ENCODE measurements at places on chromosomes 16 and 17.

GRCh38 chr16:1899641-1900451, 18.4 kb downstream of the HS3ST6 start:
- peak; percentile 49 for DNase-seq

- no peak for DNase-seq
Measured at GRCh38 chr17:71825687-71826086, 295.1 kb upstream of the SOX9 start.

GRCh38 chr17:40559564-40559916, 5.7 kb downstream of the CCR7 start:
- DNase-seq = no peak

DNA sequence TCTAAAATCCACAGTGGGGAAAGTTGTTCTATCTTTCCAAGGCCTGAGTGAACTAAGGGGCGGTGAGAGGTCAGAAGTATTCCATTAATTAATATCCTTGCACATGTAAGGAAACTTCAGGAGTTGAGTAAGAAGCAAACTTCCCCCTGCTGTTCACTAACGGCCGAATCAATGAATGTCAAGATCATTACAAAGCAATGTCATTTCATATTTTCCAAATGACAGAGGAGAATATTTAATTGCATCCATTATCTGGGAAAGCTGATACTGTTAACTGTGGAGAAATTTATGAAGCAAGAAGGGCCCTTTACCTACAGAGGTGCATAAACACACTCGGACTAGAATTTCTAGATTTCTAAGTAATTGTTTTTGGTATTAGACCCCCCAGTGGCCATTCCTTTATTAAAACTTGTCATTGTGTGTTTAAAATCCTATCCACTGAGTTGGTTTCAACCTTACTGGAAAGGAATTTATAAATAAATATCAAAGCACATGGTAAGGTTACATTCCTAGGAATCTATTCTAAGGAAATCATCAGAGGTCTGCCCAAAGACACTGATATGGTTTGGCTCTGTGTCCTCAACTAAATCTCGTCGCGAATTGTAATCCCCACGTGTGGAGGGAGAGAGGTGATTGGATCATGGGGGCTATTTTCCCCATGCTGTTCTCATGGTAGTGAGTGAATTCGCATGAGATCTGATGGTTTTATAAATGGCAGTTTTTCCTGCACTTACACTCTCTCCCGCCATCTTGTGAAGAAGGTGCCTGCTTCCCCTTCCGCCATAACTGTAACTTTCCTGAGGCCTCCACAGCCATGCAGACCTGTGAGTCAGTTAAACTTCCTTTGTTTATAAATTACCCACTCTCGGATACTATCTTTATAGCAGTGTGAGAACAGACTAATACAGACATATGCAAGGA, 20.4 kb upstream of the SMURF2 start:
- no peak for DNase-seq

- peak; percentile 20 for DNase-seq
Measured at GRCh38 chr16:27982184-27982583, 81.3 kb downstream of the GSG1L start.

GRCh38 chr17:67021196-67021595, 23.2 kb upstream of the CACNG1 start:
- no peak for DNase-seq

GRCh38 chr17:42098730-42099399, 592 bp upstream of the ZNF385C start:
- no peak for DNase-seq

- DNase-seq = no peak
Measured at GRCh38 chr16:66502020-66502913, 47.7 kb downstream of the TK2 start.

DNA sequence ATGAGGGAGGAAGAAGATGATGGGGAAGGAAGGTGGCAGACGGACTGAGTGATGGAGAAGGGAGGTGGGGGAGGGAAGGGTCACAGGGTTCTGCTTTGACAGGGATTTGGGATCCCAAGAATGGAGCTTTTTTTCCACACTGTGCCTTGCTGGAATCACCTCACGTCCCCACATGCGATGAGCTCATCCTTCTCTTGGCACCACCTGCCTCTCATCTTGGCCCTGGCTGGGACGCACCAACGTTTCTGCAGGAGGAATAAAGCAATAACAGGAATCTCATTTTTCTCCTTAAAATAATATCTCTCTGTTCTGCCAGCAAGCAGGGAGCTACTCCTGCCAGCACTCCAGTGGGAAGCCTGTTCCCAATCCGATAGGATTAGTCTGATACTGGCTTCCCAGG, 47.8 kb downstream of the MEOX1 start:
- no peak for DNase-seq

DNA sequence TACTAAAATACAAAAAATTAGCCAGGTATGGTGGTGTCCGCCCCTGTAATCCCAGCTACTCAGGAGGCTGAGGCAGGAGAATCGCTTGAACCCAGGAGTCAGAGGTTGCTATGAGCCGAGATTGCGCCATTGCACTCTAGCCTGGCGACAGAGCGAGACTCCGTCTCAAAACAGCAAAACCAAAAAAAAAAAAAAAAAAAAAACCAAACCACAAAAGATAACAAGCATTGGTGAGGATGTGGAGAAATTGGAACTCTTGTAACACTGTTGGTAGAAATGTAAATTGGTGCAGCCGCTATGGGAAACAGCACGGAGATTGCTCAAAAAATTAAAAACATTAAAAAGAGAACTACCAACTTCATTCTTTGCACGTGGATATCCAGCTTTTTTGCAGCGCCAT, 119.4 kb downstream of the OR1D5 start:
- DNase-seq = no peak

DNA sequence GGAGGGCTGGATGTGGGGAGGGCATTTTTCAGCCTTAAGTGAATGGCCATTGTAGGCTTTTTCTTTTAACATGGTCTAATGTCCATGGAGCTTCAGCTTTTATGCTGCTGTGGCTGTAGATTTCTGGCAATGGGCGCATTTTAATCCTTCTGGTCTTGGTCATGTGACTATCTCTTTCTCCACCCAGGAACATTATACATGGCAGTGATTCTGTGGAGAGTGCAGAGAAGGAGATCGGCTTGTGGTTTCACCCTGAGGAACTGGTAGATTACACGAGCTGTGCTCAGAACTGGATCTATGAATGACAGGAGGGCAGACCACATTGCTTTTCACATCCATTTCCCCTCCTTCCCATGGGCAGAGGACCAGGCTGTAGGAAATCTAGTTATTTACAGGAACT, 4.7 kb upstream of the NME2 start:
- DNase-seq = no peak

DNA sequence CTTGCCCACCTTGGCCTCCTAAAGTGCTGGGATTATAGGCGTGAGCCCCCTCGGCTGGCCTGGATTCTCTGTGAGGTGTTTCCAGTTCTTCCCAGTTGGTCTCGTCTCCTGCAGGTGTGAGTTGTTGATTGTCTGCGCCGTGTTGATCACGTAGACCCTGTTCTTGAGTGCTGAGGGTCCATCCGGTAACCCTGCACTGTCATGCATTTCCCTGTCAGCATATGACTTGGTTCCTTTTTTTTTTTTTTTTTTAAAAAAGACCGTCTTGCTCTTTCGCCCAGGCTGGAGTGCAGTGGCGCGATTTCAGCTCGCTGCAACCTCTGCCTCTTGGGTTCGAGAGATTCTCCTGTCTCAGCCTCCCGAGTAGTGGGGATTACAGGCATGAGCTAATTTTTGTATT, 17.3 kb downstream of the MGRN1 start:
- DNase-seq = no peak

GRCh38 chr17:81858967-81859905, 1.1 kb downstream of the P4HB start:
- DNase-seq = no peak

GRCh38 chr16:64914-65255, 7.5 kb downstream of the RHBDF1 start:
- no peak for DNase-seq

DNA sequence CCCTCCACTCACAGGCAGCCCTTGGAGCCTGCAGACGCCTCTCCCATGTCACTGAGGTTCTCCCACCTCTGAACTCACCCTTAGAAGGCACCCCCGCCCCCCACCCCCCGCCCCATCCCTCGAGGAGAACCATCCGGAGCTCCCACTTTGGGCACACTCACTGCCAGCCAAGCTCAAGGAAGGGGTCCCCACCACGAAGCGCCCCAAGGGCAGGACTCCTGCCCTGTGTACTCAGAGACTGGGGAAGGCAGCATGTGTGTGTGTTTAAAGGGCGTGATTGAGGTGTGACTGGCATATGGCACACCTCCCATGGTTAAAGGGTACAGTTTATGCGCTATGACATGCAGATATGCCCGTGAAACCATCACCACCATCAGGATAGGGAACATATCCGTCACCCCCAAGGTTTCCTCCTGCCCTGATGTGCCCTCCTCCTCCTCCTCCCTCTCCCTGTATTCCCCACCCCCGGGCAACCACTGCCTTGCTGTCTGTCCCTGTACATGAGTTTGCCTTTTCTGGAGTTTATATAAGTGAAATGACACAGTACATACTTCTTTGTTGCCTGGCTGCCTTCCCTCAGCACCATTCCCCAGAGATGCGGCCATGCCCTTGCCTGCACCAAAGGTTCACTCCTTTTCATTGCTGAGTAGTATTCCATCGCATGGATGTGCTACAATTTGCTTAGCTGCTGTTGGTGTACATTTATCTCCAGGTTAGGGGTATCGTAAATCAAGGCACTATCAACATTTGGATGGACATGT, 14.0 kb upstream of the RBFOX3 start:
- DNase-seq = no peak

DNA sequence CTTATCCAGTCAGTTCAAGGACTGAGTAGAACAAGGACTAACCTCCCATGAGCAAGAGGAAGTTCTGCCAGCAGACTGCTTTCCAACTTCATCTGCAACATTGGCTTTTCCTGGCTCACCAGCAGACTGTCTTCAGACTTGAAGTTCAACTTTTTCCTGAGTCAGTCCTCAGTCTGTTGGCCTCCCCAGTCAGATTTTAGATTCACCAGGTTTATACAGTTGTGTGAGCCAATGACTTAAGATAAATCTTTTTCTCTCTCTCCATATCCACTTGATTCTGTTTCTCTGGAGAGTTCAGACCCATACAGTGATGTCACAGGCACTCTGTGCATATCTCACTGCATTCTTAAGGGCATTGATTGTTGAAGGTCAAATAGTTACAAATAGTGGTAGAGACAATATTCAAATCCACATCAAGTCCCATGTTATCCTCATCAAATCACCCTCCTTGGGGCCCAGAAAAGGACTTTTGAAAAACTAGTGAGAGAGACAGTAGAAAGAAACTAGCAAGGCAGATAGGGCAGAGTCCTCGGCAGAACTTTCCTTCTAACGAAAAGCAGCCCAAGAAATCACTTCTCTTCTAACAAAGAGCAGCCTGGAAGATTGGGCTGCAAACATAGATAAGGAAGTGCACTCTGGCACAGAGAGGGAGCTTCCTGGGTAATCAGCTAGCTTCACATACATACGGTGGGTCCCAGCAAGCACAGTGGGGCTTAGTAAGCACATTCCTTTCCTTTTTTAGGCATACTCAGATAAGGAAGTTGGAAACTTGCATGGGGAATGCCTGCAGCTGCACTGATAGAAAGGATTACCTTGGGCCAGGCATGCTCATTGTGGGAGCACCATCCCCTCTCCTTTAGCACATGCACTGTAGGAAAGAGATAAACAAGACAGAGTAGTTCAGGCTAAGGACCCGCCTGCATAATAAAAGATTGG, 132.3 kb upstream of the FAM20A start:
- DNase-seq = no peak

GRCh38 chr16:4240624-4241023, 1.3 kb downstream of the SRL start:
- no peak for DNase-seq

DNA sequence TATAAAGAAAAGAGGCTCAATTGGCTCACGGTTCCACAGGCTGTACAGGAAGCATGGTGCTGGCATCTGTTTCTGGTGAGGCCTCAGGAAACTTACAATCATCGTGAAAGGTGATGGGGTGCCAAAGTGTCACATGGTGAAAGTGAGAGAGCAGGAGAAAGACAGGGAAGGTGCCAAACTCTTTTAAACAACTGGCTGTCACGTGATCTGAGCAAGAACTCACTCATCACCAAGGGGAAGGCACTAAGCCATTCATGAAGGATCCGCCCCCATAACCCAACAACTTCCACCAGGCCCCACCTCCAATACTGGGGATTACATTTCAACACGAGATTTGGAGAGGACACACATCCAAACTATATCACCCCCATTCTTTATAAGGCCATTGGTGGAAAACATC, 28.4 kb upstream of the HS3ST2 start:
- DNase-seq = no peak

- DNase-seq = no peak
Measured at GRCh38 chr16:57041182-57042156, 50.9 kb upstream of the CPNE2 start.

DNA sequence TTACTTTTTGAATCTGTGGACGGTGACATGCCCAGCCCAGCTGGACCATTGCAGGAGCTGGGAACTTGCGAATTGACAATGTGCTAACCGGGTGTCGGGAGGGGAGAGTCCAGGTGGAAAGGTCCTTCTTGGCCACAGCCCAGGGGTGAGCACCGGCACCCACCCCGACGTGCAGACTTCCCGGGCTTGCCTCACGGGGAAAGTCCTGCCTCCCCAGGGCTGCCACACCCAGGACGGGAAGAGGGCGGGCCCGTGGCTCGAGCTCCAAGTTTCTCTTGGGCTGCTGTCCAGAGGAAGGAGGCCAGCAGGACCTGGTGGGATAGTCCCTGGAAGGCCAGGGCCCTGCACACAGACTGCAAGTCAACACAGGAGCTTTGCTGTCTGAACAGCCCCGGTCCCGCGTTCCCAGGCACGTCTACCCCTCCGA, 17.7 kb downstream of the CARD14 start:
- DNase-seq = no peak

GRCh38 chr17:76511668-76512365, 10.6 kb upstream of the RHBDF2 start:
- DNase-seq = no peak

- no peak for DNase-seq
Measured at GRCh38 chr17:68750208-68750562, 149.0 kb upstream of the FAM20A start.

- DNase-seq = no peak
Measured at GRCh38 chr17:76121932-76122430, 18.4 kb upstream of the EXOC7 start.

GRCh38 chr16:70437582-70438557, 1.0 kb downstream of the ST3GAL2 start:
- DNase-seq = no peak

GRCh38 chr17:55261311-55261710, 3.4 kb upstream of the HLF start:
- DNase-seq = no peak

- no peak for DNase-seq
Measured at GRCh38 chr17:78781104-78781892, 775 bp downstream of the CYTH1 start.

DNA sequence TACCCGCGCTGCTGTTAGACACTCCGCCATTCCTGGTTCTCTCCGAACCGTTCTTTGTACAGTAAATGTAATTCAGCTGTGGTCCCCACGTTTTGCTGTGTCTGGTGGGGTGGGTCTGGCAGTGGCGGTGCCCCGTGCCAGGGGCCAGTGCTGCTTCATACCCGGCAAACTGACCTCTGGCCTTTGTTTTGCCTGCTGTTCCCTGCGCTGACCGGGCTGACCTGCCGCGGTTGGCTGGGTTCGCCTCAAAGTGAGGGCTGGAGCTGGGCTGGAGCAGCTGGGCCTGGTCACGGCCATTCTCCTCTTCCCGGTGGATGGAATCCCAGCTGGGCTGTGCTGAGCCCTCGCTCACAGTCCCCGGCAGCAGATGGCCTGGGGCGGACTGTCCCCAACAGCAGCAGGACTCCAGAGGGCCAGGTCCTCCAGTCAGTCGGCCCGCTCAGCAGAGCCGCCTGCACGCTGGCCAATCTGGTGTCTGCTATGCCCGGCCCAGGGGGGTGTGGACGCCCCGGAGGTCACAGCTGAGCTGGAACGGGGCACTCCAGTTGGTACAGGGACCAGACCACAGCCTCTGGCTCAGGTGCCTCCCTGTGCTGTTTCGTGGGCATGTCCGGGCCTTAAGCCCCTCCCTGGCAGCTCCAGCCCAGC, 1.5 kb upstream of the WFIKKN1 start:
- DNase-seq = no peak
